Fibroblast of skin of back (primary cell): ENCODE measurements at places on chromosomes 13 and 19.

DNA sequence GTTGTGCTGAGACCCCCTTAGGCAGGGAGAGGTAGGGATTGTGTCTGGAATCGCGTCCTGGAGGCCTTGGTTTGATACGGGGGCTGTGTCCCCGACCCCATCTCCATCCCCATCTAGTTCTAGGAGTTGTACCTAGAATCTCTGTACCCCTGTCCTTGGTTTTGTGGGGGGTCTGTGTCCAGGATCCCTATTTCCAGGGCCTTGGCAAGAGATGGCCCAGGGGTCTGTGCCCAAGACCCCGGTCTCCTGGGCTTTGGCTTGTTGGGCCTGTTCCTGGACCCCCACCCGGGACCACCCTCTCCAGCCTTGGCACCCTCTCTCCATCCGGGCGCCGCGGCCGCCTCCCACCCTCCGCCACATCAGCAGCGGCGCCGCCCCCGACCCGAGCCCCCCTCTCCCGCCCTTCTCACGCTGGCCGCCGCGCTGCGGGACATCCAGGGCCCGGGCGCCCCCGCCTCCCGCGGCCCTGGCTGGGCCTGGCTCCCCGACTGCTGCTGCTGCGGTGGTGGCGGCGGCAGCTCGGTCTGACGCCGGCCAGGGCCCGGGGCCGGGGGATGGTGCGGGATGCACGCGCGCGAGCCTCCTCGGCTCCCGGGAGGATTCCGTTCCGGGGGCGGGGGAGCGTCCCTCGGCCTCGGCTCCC, at the start of gene NUMBL:
Gene NUMBL (minus strand): TSS at position 602 of the 643 bp plus-strand sequence. CDS start 168 bp downstream, at position 434.
- DNase-seq = no peak

DNA sequence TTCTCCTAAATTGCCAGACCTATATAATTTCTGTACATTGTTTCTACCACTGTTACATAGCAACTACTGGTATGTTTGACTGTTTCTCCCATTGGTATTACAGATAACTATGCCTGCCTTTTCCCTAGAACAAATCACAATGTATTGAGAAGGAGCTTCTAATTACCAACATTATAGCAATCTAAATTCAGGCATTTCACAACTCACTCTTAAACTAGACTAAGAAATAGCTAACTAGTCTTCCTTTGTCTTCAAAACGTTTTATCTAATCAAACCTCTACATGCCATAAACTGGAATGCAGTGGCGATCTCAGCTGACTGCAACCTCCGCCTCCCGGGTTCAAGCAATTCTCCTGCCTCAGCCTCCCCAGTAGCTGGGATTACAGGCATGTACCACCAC, 18.2 kb downstream of the RBM26 start:
- DNase-seq = no peak

DNA sequence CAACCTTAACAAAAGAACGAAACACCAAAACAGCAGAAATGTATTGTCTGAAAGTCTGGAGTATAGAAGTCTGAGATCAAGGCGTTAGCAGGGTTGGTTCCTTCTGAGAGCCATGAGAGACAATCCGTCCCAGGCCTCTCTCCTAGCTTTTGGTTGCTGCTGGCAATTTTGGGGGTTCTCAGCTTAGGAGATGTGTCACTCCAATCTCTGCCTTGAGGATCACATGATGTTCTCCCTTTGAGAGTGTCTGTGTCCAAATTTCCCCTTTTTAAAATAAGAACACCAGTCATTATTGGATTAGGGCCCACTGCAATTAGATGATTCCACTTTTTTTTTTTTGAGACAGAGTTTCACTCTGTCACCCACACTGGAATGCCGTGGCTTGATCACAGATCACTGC, 10.1 kb downstream of the KCNN1 start:
- DNase-seq = no peak

- DNase-seq = no peak
Observed at GRCh38 chr19:2552859-2553258, 76.9 kb downstream of the GADD45B start.

DNA sequence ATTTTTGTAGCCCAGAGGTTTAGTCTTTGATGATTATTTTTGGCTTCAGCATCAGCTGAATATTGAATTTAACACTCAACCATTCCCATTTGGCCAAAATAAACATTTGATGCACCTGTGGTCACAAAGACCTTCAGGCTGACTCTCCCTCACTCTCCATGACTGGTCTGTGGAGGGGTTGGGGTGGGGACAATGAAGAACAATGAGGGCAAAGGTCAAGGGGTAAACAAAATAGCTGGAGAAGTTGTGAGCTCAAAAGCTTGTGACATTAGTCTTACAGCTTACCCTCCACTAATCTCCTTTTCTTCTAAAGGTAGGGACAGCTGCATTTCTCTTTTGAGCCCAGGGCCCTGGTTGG, 86.9 kb downstream of the SLC15A1 start:
- DNase-seq = no peak

DNA sequence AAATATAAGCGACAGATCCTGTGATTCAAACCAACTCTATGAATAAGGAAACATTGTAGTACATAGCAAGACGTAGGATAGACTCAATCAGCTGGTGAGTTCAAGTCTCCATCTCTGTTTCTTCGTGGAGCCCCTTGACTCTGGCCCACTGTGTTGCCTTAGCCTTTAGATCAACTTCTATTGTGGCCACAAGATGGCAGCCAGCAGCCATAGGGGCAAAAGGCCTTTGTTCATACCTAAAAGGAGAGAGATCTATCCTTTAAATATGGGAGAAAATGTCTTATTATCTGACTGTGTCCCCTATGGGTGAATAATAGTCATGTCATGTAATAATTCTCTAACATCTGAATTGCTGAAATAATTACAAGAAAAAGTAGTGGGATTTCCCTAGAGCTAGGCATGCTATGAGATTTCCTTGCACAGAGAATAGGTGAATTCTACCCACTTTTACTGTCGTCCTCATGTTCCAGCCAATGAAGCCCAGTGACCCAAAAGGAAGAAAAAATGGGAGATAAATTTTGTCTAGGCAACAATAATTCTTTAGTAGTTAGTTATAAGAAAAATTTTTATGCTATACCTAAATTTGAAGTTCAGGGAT, 129.4 kb downstream of the PCDH20 start:
- DNase-seq = no peak
